ENCODE measurements at places on chromosomes 5 and 9. TPM values are rescaled to one million over a fixed set of nuclear protein-coding genes. Genes with fewer than 3 reads are reported as not detected.

- no peak for DNase-seq
Observed at GRCh38 chr9:16039988-16040761, 487.3 kb downstream of the CCDC171 start.

Gene PRSS3
- 127 TPM for polyA plus RNA-seq

DNA sequence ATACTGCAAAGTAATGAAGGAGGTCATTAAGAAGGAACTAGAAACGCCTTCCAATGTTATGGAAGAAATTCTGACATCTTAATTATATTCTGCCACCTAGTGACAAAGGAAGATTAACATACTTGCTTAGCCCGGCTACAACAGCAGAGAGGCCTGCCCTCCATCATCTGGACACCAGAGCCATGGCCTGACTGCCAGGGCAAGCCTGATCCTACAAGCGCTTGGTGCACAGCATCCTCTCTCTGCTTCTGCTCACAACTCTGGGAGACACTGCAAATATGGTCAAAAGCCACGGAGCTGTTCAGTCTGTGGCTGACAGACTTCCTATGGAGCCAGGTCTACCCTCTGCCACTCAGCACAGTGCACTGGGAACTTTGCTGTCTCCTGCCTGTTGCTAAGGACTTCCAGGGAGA lies 87.3 kb upstream of the SLC44A1 start:
- peak; percentile 60 for DNase-seq

DNA sequence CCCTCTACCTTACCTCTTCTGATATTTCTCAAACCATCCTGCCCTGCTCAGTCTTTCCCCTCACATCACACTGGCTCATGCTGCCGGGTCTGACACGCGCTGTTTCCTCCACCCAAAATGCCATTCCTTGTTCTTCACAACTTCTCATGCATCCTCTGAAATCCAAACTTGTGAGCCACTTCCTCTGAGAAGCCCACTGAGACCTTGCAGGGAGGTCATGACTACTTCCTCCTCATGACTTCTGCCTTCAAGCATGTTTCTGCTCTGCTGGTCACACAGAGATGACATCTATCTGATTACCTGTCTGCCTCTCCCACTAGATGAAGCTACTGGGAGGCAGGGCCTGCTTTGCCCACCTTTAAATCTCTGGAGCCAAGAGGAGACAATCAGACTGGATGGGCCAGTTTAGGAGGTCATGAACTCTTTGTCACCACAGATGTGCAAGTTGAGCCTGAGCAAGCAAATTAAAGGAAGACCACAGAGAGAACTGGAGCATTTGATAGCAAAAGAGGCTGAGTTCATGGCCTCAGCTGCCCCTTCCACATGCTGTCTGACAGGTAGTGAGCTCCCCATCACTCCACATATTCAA lies 119.8 kb upstream of the TBC1D2 start:
- DNase-seq = peak; percentile 20

- no peak for DNase-seq
Observed at GRCh38 chr5:142210011-142210410, 101.4 kb downstream of the NDFIP1 start.

DNA sequence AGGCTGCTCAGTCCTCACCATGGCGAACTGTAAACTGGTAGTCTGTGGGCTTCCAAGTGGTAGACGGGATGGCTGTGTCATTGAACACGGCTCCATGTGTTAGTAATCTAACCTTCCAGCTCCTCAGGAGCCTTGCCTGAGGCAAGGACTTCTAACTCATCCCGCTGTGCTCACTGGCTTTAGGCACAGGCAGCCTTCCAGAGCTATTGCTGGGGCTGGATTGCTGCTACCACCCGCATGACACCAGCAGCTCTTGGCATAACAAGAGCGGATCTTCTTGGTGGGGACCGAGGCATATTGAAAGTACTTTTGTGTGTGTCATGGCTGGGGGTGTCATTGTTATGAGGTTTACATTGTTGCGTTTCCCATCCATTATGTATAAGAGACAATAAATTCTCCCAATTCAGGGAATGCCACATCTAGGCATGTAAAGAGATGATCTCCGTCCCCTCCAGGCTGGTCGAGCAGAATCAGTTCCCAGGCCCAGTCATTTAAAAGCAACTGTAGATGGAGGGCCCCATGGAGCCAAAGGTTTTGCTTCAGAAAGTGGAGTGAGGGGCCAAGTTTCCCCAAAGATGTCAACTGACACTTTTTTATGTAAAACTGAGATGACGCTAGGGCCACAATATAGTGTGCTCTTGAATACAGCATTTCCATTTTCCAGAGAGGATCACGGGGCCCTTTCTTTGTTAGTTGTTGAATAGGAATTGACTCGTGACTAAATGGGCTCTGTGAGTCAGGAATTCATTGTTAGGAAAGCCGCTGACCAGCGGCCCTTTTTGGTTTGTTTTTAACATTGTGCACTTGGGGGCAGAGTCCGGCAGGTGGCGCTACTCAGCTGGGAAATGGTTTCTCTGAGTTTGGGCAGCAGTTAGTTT lies 759.5 kb downstream of the TAF11L14 start:
- peak; percentile 30 for DNase-seq

GRCh38 chr9:36964791-36965190 lies 69.3 kb downstream of the PAX5 start:
- no peak for DNase-seq

- DNase-seq = no peak
Observed at GRCh38 chr9:98603821-98604383, 104.8 kb downstream of the GABBR2 start.

DNA sequence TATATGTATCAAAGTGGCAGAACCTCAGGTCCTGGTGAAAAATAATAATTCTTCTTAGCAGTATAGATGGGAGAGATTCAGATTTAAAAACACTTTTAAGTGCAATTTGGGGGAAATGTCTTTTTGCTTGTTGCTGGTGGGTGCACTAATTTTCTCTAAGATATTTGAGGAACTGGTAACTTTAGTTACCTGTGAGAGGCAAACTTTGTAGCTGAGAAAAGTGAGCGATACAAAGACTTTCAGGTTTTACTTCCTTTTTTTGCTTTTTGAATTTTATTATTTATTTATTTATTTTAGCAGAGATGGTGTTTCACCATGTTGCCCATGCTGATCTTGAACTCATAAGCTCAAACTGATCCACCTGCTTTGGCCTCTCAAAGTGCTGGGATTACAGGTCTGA lies 303.1 kb upstream of the PTGER4 start:
- DNase-seq = no peak

GRCh38 chr9:588981-589380 lies 252.5 kb upstream of the DMRT1 start:
- no peak for DNase-seq

DNA sequence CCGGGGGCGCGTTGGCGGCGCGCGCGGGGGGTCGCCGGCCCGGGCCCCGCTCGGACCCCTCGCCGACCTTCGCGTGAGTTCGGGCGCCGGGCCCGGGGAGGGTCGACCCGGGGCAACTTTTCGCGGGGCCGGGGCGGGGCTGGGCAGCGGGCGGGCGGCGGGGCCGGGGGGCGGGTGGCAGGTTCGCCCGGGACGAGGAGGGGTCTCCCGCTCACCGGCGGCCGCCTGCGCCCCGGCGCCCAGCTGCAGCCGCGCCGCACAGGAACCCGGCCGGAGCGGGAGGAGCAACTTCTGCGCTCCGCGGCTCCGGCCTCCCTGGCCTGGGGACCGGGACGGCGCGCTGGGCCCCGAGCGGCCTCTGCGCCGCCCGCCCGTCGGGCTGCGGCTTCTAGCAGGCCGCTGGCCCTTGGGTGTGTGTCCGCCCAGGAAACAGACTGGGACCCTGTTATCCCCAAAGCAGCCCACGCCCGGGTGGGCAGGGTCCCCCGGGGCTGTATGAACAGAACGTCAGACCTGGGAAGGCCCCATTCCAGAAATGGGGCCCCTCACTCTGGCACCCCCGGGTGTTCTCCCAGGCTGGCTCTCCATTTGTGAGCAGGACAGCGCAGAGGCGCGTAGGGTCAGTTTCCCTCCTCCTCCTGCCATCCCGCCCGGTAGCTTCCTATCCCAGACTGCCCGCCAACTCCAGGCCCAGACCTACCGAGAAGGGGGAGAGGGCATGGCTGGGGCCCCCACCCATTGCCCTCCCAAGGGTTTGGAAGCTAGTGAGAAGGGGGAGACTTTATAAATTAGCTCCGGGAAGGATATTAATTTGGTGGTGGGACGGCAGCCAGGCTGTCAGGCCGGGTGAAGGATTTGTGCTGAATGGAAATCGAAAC lies 708 bp downstream of the RXRA start:
- no peak for DNase-seq

DNA sequence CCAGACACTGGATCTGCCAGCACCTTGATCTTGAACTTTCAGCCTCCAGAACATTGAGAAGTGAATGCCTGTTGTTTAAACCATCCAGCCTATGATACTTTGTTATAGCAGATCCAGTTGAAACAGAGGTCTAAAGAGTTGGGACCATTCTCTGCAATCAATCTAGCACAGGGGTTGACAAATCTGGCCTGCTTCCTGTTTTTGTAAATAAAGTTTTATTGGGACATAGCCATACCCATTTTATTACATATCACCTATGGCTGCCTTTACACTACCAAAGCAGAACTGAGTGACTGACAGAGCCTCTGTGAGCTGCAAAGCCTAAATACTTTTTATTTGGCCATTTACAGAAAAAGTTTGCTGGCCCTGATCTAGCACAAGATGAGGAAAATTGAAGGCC lies 62.0 kb downstream of the BARX1 start:
- DNase-seq = no peak

Gene GARIN3
- polyA plus RNA-seq = not detected

Gene AQP3
- 192 TPM for polyA plus RNA-seq

Gene RUSC2
- 9.0 TPM for polyA plus RNA-seq

Gene ABLIM3
- 5.5 TPM for polyA plus RNA-seq
